Jurkat, Clone E6-1 (cell line): ENCODE measurements at places on chromosomes 4 and X.

GRCh38 chr4:41480896-41481311 lies 57.1 kb upstream of the LIMCH1 start:
- DNase-seq = no peak

DNA sequence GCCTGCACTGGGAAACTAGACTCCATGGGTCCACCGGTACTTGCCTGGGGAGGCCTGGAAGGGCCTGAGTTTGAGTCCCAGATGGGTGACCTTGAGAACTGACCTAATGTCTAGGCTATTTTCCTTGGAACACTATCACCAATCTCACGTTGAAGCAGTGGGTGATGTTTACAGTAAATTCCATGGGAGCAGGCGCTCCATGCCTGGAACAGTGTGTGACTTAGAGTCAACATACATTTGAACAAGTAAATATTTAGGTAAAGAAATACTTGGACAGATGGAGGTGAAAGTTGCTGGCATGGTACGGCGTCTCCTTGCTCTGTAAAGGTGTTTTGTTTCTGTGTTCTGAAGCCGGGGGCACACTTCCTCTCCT lies 47.5 kb downstream of the TBC1D14 start:
- no peak for DNase-seq

- no peak for DNase-seq
These were observed 451.5 kb downstream of the UBE2NL start for GRCh38 chrX:144335402-144335801.

DNA sequence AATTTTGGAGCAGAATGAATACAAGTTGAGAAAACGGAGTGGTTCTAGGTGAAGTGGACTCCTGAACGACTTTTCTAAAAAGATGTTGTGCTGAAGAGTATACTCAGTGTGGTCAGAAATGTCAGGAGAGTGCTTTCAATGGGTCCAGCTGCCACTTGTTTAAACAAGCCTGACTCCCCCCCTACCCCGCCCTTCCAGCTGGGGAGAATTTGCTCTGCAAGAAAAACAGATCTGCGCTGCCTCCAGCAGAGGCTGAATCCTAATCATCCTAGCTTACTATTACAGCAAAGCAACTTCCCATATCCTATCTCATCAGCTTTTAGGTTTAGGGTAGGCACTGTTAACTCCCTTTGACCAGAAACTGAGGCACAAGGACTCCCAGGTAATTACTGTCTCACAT lies 1.9 kb downstream of the MAP3K15 start:
- no peak for DNase-seq

- no peak for DNase-seq
These were observed 29.9 kb downstream of the DKK2 start for GRCh38 chr4:107006218-107006617.

- peak; percentile 10 for DNase-seq
These were observed 127.5 kb upstream of the AFF2 start for GRCh38 chrX:148372925-148373324.

GRCh38 chr4:16826406-16826910 lies 72.0 kb downstream of the LDB2 start:
- DNase-seq = no peak

DNA sequence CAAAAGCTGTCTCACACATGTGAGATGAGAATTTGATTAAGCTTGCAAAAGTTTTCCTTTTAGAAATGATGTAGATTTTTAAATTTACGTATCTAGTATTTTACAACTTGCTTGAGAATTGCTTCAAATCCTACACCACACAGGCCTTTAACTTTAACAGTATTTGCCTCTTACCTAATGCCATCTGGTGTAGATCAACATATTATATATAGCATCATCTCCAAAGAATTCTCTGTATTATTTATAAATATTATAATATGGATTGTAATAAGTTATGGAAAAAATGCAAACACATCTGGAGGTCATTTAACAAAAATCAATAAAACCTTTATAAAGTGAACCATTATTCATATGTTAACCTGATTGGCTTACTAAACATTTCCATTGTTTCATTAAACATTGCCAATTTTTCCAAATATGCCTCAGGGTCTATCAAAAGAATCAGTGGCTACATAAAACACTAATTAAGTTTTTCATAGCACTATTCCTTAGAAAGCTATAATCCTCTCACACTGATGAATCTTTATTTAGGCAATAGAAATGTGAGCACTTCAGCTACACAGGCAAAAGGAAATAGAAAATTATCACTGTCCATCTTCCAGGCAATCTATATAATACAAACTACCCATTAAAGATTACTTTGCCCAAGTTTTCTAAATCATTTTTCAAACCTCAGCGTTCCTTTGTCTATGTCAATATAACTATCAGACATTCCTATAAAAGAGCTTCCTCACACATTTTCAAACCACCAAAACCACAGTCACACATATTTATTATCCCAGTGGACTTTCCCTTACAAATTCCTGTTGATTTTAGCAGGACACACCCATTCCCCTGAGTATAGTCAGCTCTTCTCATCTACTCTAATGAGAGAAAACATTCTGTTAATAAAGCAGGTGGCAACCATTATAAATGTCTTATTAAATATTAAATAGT lies 83.5 kb upstream of the INTU start:
- no peak for DNase-seq

DNA sequence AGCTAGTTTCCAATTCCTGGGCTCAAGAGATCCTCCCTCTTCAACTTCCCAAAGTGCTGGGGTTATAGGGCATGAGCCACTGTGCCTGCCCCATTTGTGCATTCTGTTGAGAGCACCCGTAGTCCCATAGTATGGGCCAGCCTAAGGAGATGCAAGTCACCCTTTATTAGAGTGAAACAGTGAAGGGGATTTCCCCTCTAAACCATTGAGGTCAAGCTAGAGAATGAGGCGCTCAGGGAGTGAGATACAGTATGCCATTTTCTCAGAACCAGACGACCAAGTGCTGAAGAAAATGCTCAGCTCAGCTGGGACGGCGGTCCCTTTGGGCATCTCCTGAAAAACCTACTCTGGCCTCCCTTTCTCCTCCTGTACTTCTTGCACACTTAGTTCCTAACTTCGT lies 18.7 kb downstream of the RNF4 start:
- DNase-seq = no peak

DNA sequence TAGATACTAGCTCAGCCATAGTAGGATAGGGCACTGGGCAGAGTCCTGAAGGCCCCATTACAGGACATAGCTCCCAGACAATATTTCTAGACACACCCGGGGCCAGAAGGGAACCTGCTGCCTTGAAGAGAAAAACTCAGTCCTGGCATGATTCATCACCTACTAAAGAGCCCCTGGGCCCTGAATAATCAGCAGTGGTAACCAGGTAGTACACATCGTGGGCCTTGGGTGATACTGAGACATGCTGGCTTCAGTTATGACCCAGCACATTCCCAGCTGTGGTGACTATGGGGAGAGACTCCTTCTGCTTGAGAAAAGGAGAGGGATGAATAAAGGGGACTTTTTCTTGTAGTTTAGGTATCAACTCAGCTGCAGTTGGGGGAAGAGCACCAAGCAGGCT lies 104.3 kb upstream of the STK26 start:
- no peak for DNase-seq

DNA sequence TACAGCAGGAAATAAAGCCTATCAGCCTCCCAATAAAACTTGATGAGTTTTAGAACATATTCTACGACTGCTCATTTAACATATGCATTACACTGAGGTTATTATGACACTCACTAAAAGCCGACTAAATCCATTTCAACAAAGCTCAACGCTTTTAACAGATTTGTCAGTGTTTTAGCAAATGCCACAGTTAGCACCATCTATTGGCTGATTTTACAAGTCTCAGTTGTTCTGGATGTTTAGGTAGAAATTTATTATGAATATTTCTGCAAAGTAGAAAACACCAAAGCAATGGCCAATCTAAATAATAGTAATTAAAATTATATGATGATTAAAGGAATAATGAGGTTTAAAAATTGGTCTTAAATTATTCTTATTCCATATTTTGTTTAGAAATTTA lies 993.2 kb upstream of the PCDH7 start:
- DNase-seq = no peak

- DNase-seq = no peak
These were observed 190.6 kb downstream of the NSUN7 start for GRCh38 chr4:40940317-40940741.

- no peak for DNase-seq
These were observed 62.2 kb downstream of the PPP1R2C start for GRCh38 chrX:42715701-42716262.

GRCh38 chr4:86927843-86928395 lies 6.9 kb upstream of the AFF1 start:
- DNase-seq = no peak

GRCh38 chr4:120916937-120917336 lies 5.6 kb downstream of the PRDM5 start:
- no peak for DNase-seq

DNA sequence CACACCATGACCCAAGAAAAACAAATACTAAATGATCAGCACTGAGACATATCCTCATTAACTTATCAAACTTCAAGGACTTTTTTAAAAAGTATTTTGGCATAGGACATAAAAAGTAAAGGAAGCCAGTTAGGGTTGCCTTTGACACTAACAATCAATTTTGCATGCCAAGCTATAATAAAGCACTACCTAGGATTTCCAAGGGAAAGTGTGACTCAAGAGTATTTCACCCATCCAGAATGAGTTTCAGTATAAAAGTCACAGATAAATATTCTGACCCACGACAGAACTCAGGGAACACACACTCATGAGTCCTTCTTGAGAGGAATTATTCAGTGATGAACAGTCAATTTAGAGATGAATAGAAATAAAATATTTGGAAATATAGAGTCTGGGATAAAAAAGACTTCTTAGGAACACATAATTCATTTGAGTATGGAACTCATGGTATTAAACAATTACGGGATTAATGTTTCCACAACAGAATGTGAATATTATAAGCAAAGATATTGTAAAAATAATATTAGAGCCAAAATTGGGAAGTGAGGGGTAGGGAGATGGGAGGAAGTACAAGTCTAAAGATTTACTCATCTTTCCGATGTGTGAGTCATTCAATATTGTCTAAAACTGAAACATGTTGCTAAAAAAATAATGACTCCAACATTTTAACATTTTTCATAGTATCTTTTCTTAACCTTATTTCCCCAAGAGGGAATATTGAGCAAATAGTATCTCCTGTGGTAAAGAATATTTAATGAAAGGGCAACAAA lies 143.5 kb upstream of the LNX1 start:
- DNase-seq = no peak

- no peak for DNase-seq
These were observed 126.8 kb upstream of the APOOL start for GRCh38 chrX:84876876-84877275.

GRCh38 chr4:177220376-177220775 lies 89.3 kb upstream of the NEIL3 start:
- no peak for DNase-seq

GRCh38 chr4:47882228-47882627 lies 32.2 kb downstream of the NFXL1 start:
- no peak for DNase-seq

DNA sequence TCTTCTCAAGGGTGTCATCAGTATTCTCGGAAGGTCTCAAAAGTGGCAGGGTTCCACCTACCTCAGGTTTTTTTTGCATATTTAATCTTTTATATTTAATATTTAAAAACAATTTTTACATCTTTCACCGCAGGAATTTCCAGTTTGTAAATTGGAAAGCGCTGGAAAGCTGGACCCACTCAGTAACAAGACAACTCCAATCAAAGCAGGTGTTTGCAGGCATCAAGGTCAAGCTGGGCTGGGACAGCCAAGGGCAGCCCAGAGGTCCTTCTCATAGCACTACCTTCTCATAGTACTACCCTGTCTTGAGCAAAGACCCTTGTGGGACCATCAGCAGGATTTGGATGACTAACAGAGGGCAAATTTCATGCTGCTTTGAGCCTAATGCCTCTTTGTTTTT lies 160.1 kb downstream of the TET2 start:
- no peak for DNase-seq

DNA sequence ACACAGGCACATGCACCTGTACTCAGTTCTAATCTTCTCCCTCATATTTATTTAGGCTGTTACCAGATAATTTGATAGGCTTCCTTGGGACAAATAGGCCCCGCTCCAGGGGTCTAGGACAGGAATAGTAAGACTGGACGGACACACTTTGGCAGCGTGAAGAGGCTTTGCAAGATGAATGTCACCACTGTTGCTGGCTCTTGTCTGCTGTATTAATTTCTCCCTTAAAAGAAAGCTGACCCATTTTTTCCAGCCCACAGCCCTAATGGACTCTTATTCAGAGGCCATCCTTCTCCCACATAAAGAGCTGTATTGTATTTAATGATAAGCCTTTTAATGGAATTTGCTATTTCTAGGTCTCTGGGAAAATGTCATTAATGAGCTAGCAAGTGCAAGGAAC lies 18.0 kb downstream of the FAM184B start:
- DNase-seq = no peak

DNA sequence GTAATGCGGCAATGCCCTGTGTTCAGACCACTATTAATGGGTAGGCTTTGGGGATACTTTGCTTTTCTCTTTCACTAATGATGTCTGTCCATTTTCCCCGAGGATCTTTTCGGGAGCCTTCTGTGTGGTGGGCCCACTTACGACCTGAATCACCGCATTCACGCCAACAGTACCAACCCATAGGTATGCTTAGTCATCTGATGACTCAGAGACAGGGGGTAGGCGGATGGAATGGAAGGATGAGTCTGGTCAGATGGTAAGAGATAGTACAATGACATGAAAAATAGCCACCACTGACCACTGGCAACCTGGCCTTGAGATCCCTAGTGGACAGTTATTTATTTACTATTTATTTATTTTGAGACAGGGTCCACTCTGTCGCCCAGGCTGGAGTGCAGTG lies 76.0 kb upstream of the DHRSX start:
- no peak for DNase-seq

DNA sequence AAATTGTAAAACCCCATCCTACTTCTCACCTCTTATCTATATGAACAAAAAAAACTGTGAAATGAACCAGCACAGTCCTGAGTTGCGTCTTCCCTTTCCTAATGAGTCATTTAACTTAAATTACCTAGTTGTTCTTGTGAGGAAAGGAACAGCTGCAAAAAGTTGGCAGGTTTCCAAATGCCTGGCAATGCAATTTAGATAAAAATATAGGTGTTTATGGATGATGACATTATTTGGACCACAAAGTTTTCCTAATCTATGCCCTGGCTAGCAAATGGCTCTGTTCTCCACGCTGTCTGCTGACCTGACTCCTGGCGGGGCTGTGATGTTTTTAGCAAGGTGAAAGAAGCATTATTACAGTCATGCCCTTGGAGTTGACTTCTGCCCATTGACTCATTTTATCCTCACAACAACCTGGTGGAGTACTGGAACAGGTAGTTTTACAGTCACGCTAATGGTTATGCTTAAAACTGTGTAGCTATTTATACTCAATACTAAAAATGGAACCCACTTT lies 29.8 kb upstream of the RELL1 start:
- DNase-seq = peak; percentile 45
